ENCODE measurements at places on chromosomes 5 and 9.

DNA sequence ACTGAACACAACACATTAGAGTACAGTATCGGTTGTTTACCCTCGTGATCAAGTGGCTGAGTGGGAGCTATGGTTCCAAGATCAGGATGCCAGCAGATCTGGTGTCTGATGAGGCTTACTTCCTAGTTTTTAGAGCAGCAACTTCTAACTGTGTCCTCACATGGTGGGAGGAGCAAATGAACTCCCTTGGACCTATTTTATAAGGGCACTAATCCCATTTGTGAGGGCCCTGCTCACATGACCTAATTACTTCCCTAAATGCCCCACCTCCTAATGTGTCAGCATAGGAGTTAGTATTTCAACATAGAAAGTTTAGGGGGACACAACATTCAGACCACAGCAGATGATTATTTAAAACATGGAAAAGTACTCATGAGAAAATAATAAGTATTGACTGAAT lies 111.8 kb downstream of the GCNT1 start:
- no peak for DNase-seq

- DNase-seq = no peak
Observed at GRCh38 chr9:134993416-134993815, 75.7 kb upstream of the FCN1 start.

GRCh38 chr5:11182441-11183080 lies 421.5 kb upstream of the DAP start:
- peak; percentile 2 for DNase-seq

DNA sequence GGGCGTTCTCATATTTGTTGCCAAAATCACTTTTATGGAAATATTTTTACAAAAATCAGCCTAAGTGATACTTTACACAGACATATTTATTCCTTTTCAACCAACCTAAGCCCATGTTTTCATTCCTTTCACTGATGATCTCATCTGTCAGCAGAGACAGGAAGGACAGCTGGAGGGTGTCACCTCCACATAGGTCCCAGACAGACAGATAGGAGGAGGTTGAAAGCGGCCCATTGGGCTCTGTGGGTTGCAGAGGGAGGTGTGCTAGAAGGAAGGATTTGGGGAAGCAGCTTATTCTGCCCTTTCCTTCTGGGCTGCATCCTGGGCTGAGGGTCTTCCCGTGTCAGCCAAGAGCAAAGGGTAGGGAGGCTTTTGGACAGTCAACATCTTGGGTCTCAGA lies 26.0 kb upstream of the SEMA4D start:
- DNase-seq = no peak

- DNase-seq = peak; percentile 100
Observed at GRCh38 chr5:140401362-140402257, at the start of gene ANKHD1. TSS of gene ANKHD1 (plus strand) at chr5:140401833. CDS start at chr5:140401968, 135 bp downstream.

DNA sequence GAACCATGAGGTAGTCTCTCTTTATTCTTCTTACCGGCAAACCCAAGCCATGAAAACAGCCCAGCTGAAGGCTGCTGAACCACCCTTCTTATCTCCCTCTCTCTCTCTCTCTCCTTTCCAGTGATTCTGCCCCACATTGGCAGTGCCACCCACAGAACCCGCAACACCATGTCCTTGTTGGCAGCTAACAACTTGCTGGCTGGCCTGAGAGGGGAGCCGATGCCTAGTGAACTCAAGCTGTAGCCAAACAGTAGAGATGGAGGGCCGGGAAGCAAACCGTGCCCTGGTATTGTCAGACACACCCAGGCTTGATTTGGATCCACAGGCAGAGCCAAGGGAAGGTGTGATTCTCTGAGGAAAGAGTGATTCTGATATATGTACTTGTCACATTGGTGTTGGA lies 14.0 kb downstream of the GRHPR start:
- no peak for DNase-seq

DNA sequence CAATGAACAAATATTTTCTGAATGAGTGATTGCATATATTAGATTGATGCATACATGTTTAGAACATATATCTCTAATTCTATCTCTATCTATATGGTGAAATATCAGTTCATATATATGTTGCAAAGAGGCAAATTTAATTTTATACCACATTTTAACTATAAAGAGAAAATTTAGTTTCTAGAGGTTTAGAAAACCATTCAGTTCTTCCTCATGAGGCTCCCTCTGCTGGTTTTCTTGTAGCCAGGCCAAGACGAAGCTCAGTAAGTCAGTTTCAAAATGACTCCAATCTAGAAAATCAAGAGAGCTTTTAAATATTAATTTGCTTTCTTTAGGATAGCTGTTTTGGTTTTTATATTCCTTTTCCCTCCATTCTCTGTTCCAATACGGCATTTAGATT lies 312.1 kb downstream of the TMEM232 start:
- DNase-seq = peak; percentile 9

GRCh38 chr5:67350185-67350584 lies 153.6 kb upstream of the CD180 start:
- no peak for DNase-seq

GRCh38 chr5:79488775-79489174 lies 25.2 kb downstream of the HOMER1 start:
- DNase-seq = no peak

DNA sequence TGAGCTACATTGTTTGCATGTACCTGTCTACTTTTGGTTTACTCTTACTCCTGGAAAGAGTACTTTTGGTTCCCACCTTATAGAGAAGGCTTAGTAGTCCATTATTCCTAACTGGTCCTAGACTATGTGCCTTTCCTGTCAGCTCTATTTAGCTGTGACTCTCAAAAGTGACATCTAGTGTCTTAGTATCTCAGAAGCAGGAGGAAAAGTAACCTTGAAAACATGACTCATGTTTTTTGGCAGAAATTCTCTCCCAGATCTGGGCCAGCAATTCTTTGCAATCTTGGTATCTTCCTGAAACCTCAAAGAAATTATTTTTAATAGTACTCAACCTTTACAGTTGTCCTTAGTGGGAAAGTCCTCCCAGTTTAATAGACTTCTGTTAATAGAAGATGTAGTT lies 691.7 kb upstream of the SEMA6A start:
- DNase-seq = no peak

GRCh38 chr5:160061770-160062169 lies 52.8 kb downstream of the TTC1 start:
- DNase-seq = no peak

DNA sequence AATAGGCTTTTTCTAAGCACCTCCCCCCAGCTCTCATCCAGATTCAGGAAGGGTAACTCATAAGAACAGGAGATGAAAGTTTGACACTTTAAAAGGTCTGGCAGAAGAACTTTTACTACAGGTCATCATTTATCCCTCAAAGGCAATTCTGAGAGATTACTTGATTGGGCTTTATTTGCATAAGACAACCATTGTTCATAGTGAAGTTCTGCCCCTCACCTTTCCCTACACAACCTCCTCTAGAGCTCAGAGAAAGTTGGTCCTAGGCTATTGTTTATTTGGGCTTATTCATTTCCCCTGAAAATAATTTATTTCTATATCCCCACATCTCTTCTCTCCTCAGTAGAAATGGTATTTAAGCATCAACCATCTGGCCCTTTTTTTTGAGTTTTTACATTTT lies 568.4 kb downstream of the ZNF608 start:
- DNase-seq = no peak

GRCh38 chr5:56580864-56581263 lies 234.5 kb upstream of the MAP3K1 start:
- no peak for DNase-seq

DNA sequence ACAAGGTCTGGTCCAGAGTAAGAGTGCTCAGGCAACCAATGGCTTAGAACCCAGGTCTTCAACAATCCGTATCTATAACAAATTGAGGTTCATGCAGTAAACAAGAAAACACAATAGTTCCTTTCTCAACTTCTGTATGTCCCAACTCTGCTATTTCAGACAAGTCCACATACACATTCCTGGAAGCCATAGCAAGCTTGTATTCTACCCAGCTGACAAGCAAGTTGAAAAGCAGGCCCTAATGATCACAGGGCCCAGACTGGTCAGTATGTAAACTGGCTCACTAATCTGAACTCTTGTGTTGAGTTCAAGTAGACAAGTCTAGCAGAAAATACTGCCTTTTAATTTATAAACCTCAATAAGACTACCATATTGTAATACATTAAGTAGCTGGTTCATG lies 26.9 kb downstream of the FNIP1 start:
- DNase-seq = no peak

DNA sequence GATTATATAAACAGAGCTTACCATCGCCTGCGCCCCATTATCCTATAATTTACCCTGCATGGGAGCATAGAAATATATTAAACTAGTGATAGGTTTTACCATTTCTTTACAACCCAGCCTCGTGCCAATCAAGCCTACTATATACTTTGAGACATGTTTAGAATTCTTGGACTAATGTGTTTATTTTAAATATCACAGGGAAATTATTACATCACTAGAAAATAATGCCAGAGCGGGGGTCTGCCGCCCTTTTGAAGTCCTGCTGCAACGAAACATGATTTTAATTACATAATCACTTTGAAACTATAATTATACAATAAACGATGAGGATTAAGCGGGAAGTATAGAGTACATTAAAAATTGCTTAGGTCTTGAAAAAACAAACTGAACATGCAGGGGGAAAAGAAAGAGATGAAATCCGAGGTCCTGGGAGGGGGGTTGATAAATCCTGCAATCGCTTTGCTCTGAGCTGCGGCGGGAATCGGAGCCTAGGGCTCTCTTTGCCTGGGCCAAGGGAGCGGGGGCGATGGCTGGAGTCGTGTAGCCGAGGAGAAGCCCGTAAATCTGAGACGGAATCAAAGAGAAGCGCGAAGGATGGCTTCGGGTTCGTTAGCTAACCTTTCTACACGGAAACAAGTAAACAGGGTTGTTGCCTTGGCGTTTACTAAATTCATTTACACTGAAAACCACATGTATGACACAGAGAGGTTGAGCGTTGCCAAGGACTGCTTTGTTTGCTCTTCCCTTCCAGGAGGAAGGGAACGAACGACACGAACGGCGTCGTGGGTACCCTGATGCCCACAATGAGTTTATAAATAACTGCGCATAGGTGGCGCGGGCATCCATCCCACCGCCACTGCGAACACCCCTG lies 127.6 kb downstream of the TMEM174 start:
- DNase-seq = no peak

GRCh38 chr5:66724349-66725139 lies 128.4 kb downstream of the MAST4 start:
- DNase-seq = no peak

DNA sequence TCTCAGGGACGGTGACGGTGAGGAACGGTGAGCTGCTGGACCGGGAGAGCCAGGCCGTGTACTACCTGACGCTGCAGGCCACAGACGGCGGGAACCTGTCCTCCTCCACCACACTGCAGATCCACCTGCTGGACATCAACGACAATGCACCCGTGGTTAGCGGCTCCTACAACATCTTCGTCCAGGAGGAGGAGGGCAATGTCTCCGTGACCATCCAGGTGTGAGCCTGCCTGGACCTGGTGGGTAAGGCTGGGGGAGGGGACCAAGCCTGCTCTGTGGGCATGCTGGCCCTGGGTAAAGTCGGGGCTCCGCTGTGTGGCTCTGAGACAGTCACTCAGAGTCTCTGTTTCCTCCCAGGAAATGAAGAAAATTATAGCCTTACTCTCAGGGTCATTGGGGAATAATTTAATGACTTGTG lies 29.3 kb downstream of the CDHR2 start:
- no peak for DNase-seq

- DNase-seq = no peak
Observed at GRCh38 chr9:20929276-20929675, 102.2 kb downstream of the HACD4 start.

- DNase-seq = no peak
Observed at GRCh38 chr5:15808577-15808976, 308.6 kb downstream of the FBXL7 start.

DNA sequence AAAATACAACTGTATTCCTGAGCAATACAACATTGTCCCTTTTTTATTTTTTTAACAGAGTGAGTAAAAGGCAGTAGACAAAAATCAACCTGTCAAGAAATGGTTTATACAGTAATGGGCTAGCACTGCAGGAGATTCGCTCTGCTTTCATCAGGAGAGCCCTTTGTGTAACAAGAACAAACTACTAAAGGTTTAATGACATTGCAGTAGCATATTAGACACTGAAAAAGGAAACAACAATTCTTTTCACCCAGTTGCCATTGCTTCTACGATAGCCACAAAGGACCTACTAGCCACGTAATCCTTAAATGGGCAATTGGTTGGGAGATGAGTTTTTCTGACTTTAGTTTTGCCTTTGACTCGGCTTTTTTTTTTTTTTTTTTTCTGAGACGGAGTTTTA lies 319.8 kb upstream of the TRPM3 start:
- no peak for DNase-seq

DNA sequence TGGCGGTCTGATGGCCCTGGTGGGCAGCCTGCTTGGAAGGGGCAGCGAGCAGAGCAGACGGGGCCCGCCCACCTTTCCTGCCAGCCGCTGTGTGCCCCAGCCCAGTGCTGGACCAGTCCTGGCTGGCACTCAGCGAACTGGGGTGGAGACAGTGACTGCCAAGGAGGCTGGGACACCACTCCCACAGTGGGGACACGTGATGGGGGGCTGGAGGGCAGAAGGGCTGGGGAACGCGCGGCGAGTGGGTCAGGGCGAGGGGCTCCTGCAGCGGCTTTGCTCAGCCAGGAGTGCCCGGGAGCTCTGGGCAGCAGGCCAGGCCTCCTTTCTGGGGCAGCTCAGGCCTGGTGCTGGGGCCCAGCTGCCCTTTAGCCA lies 19.5 kb downstream of the NCS1 start:
- no peak for DNase-seq

GRCh38 chr9:89657295-89657694 lies 52.5 kb downstream of the GADD45G start:
- no peak for DNase-seq

- DNase-seq = no peak
Observed at GRCh38 chr9:113721856-113722255, 154.3 kb upstream of the ZNF618 start.

DNA sequence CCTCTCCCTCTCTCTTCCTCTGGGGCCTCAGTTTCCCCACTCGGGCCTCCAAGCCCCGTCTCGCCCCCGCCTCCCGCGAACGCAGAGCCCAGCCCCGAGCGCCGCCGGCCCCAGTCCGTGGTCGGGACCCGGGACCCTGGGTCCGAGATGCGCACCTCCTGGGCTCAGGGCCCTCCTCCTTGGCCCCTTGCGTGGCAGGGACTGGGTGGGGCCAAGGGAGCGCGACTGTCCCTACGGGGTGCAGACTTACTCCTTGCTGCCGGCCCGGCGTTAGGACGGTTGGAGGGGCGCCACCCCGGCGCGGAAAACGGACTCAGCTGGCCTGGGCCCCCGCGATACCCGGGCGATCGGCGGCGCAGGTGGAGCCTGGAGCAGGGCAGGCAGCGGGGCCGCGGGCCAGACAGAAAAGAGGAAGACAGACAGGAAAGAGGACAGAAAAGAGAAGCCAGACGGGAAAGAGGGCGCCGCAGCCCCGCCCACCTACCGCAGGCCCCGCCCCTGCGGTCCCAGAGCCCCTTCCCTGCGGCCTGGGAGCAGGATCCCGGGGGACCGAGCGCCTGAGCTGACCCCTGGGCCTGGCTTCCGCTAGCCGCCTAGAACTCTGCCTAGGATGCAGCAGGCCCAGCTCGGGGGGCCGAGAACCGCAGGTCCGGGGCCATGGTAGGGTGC lies at the start of gene GBGT1:
GBGT1 (minus strand) TSS at position 411 of the 669 bp plus-strand sequence. CDS start 1,502 bp downstream, outside the sequence.
- no peak for DNase-seq

Measured in AG04449 (cell line).